ENCODE measurements at places on chromosomes 7 and 10.

GRCh38 chr7:1459920-1460820, 900 bp upstream of the MICALL2 start:
- no peak for DNase-seq

GRCh38 chr10:22737587-22737986, 23.2 kb upstream of the PIP4K2A start:
- no peak for DNase-seq

- no peak for DNase-seq
Measured at GRCh38 chr7:50330696-50331095, 26.2 kb downstream of the IKZF1 start.

- no peak for DNase-seq
Measured at GRCh38 chr10:110419265-110419664, 78.4 kb upstream of the DUSP5 start.

DNA sequence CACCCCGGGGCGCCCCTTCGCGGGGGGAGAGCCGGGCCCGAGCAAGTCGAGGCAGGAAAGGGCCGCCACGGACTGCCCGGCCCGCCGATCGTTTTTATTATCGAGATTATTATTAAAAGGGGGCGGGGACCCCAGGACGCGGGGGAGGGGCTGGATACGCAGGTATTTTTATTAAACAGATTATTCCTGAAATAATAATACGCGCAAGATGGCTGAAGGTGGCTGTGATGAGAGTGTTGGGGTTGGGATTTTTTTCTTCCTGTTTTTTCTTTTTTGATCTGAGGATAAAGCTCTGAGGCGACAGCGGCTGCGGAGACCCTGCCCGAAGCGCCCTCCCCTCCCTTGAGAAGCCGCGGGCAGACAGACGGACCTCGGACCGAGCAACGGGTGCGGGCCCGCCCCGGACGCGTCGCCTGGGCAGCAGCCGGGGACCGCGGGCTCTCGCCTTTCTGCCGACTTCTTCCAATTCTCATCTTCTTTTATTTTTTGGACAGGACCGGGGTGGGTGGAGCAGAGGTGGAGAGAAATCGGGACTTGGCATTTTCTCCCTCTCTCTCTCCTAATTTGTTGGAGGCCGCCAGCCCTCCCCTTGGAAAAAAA, 1.4 kb upstream of the TRIM8 start:
- DNase-seq: no peak

All from cortex of kidney (tissue), 1 donor.